SHP77 (cell line): ENCODE measurements at places on chromosomes 6 and 20.
A peak's percentile ranks its signal among the peaks of the same experiment; 100 is the strongest.

DNA sequence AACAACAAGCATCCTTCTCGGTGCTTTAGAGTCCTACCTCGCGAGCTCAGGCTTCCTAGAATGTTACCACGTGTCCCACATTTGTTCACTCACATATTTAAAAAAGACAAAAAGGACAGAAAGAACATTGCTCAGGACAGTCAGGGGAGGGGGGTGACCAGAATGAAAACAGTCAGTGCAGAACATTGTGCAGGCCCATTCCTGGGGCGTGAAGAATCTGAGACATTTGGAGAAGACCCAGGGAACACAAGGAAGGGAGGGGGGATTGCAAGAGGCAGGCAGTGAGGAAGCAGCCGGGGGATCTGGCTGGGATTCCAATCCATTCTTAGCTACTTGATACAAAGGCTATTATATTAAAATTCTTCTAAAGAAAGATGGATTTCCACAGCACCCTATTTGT, 270.4 kb upstream of the CITED2 start:
- no peak for DNase-seq

DNA sequence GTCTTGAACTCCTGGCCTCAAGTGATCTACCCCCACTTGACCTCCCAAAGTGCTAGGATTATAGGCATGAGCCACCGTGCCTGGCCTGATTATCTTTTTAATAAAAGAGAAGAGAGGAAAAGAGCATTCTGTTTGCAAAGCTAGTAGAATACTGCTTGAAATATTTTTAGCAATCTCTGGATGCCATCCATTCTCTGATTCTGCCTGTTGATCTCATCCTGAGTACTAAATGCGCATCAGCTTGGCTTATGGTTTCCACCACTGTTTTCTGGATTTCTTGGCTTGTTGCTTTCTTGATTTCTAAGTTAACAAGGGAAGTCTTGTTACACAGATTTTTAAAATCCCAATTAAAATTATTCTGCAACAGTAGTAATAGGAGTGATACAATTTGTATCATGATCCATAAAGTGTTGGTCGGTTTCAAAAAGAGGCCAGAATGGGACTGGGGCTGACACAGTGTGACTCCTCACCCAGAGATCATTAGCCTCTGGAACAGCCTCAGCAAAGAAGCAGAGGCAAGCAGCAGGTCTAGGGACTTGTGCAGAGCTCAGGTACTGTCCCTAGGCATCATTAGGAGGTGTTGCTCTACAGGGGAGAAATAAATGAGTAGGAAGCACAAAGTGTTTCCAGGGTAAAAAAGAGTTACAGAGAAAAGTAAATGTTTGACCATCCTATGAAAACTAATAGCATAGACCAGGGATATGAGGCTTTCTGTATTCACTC, 17.8 kb upstream of the SLC16A10 start:
- DNase-seq: no peak

GRCh38 chr6:5563086-5563485, 301.8 kb downstream of the FARS2 start:
- DNase-seq: no peak

- no peak for DNase-seq
These were observed 54.5 kb downstream of the PLCG1 start for GRCh38 chr20:41191562-41192500.

DNA sequence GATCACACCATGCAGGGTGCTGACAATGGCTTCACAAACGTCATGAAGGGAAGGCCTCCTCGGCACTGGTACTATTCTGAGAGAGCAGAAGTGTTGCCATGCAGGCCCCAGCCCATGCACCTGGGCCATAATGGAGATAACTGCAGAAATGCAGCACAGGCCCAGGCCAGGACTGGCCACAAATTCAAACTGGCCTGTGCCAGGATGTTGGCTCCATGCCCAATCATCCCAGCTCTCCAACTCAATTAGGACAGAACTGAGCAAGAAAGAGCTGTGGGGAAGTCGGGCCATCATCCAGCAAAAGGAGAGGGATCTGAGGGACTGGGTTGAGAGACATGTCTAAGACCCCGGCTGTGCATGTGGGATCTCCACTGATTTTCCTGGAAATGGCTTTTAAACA, 48.9 kb upstream of the SYNDIG1 start:
- DNase-seq: no peak

GRCh38 chr6:3849681-3850450, 693 bp downstream of the FAM50B start:
- no peak for DNase-seq

DNA sequence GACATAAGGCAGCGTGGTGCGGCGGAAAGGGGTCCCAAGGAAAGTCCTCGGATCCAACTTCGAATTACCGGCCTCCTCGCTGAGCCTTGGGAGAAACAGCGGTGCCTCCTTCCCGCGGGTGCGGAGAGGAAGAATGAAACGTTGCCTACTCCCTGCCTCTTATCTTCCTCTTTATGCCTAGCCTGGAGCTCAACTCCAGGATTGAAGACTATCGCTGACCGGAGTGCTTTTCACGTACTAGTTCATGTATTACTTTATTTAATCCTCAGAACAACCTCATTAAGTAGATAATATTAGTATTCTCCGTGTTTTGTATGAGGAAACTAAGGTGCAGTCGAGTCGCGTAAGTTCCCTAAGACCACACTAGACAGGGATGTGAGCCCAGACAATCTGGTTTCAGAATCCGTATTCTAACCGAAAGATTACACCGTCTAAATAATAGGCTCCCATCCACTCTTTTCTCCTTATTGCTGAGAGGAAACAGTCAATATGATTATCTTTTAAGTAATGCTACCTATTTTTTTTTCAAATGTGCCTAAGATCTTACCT, 793 bp upstream of the PDSS2 start:
- DNase-seq: no peak

DNA sequence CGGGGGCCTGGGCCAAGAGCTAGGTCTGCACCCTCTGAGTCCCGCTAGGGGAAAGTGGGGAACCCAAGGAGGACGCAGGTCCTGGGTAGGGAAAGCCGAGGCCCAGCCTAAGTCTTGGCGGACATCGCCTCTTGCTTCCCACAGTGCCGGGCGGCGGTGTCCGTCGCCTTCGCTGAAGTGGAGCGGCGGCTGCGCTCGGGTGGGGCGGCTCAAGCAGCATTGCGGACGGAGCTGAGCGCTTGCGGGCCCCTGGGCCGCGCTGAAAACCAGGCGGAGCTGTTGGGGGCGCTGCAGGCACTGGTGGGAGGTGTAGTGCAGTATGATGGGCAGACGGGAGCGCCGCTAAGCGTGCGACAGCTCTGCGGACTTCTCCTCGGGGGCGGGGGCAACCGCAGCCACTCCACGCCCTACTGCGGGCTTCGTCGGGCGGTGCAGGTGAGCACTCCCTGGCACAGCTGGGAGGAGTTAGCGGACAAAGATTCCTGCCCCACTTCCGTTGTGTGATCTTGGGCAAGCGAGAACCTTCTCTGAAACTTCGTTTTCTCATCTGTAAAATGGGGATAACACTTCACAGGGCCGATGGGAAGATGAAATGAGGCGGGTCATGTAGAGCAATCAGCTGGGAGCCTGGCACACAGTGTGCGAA, 4.2 kb downstream of the PRSS16 start:
- DNase-seq: peak; percentile 91

GRCh38 chr6:32666420-32667300, at the start of gene HLA-DQB1:
Gene HLA-DQB1, minus strand, starts transcription at chr6:32666657. Its CDS starts 50 bp downstream, at chr6:32666607.
- no peak for DNase-seq

DNA sequence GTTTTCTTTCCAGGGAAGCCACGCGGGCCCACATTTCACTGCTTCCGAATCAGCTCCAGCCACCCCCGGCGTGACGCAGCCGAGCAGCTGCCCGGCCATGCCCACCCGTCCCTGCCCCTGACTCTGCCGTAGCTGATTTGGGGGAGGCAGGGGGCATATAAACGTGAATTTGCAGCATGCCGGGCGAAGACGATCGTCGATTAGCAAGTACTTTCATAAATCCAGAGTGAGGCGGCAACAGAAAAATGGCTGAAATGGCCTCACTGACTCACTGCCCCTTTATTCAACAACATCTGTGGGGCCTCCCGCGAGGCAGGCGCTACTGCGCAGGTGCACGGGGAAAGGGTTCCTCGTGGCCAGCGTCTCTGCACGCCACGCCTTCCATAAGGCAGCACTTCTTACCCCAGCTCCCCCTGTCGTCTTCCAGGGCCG, 118.0 kb downstream of the DLL1 start:
- no peak for DNase-seq

GRCh38 chr20:62136283-62137091, 6.7 kb downstream of the PSMA7 start:
- peak; percentile 78 for DNase-seq

DNA sequence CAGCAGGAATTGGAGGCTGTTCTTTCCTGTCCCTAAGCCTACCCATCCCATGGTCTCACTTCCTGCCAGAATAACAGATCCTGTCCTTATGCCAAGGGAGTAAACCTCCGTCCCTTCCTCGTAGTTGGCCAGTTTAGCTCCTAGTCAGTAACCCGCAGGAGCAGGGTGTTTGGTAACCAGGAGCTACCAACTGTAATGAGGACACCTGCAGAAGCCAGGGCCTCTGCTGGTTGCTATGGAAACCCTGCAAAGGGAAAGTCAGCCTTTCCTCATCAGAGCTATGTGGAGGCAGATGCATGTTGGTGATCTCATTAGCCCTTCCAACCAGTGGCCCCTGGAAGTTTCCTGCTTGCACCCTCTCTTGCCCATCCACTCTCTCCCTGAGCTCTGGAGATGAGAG, 368.2 kb upstream of the SULF2 start:
- DNase-seq: peak; percentile 31

DNA sequence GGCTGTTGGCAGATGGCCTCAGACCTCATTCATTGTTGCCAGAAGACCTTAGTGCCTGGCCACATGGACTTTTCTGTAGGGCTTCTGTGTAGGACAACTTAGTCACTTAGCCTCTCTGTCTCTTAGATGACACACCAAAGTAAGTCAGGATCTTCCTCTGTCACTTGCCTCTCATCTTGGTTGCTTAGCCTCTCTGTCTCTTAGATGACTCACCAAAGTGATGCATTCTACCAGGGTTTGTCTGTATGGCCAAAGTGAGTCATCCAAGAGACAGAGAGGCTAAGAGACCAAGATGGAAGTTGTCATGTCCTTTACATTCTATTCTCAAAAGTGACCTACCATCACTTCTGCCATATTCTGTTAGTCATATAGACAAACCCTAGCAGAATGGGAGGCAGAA, 255.9 kb upstream of the DEFB112 start:
- DNase-seq: no peak

DNA sequence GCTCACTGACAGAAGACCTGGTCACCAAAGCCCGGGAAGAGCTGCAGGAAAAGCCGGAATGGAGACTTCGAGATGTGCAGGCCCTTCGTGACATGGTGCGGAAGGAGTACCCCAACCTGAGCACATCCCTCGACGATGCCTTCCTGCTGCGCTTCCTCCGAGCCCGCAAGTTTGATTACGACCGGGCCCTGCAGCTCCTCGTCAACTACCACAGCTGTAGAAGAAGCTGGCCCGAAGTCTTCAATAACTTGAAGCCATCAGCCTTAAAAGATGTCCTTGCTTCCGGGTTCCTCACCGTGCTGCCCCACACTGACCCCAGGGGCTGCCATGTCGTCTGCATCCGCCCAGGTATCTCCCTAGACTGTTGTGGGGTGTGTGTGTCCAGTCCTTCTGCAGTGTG, 4.4 kb downstream of the TTPAL start:
- no peak for DNase-seq

- no peak for DNase-seq
These were observed 107.0 kb downstream of the JARID2 start for GRCh38 chr6:15352845-15353244.

DNA sequence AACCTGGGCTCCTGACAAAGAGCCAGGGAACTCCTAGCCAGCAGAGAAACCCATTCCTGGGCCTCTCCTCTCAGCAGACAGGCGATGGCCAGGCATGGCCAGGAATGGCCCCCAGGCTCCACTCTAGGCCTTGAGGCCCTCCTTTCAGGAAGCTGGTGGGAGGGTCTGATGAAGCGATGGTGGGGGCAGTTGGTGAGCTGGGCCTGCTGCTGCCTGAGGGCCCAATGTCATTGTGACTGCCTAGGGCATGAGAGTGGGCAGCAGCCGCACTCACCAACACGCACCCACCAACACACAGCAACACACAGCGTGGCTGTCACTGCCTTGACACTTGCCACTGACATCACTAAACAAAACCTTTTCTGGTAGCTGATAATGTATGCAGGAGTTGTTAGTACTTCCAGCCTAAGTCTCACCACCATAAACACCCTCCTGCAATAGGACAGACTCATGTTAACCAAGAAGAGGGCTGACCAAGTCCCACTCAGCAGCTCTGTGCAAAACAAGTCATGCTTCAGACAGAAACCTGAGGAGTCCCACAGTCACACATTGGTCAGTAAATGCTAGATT, 69.3 kb downstream of the ABHD12 start:
- DNase-seq: no peak

- DNase-seq: peak; percentile 47
These were observed 20.7 kb downstream of the GTPBP2 start for GRCh38 chr6:43608310-43608763.

DNA sequence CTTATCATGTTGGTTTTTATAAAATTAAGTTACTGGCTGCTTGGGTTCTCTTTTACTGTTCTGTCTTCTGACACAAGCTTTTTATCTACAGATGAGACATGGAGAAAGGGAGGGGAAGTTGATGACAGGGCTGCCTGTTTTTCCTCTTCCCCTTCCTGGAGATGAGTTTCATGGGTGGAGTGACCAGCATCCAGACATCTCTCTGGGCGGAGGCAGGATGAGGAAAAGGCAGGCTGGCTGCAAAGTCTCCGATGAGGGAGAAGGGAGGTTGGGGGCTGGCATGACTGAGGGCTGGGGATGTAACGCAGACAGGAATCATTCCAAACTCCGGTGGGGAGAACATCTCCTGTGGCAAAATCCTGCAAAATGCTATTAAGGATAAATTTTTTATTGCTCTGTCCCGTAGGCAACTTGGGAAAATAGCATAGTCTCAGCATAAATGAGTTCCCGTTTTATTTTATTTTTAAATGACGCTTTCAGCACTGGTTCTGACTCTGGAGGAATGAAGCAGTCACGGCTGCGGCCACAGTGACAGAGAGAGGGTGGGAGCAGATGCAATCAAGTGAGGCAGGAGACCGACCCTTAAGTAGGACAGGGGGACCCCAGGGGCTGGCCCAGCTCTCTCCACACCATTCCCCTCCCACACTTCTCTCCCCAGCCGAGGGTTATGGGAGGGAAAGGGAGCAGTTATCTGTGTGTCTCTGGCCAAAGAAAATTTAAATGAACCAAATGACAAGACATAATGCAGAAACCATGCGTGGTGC, 108.8 kb upstream of the PMEPA1 start:
- no peak for DNase-seq

DNA sequence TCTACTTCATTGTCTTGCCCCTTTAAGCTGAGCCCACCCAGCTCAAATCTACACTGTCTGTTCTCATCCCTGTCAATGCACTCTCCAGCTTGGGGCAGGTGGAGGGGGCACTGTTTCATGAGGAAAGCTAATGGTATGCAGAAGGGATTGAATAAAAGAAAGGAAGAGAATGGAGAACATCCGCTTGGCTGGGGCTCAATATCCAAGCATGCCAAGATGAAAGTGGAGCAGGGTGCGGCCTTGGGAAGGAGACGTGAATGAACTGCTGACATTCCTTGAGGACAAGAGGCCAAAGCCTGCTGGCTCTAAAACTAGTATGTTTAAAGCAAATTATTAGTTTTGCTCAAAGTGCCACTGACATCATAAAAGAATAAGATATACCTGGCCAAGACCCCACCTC, 24.2 kb downstream of the AKAP12 start:
- DNase-seq: no peak

GRCh38 chr6:43096451-43097097, 20.5 kb downstream of the PTK7 start:
- DNase-seq: peak; percentile 7

GRCh38 chr6:35962779-35963560, 42.1 kb upstream of the SRPK1 start:
- no peak for DNase-seq
